ENCODE measurements at places on chromosomes 7 and 10.

- DNase-seq = peak; percentile 88
Observed at GRCh38 chr7:8343556-8343955, 81.6 kb upstream of the ICA1 start.

- DNase-seq = no peak
Observed at GRCh38 chr7:35025369-35025870, 11.9 kb downstream of the DPY19L1 start.

DNA sequence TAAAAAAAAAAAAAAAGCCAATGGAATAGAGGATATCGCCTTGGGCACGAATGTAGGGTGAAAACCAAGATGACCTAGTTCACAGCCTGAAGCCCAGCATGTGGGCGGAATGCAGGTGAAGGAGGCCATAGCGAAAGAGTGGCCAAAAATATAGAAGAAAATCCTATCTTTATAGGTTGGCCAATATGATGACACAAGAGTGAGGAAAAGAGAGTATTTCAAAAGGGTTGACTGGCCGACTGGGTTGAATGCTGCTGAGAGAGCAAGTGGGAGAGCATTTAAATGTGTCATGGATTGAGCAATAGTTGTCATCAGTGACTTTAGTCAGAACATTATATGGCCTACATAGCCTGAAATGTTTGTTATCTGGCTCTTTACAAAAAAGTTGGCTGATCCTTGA is 17.2 kb upstream of the GLI3 start:
- no peak for DNase-seq

- DNase-seq = no peak
Observed at GRCh38 chr10:88119160-88119559, 255.7 kb downstream of the PTEN start.
